Activated T-helper 17 cell treated with anti-CD3 and anti-CD28 coated beads, Interleukin-2, amount 50 U/mL, for 72 hours (primary cell): ENCODE measurements at places on chromosomes 2 and 18. TPM values are rescaled to one million over a fixed set of nuclear protein-coding genes. Genes with fewer than 3 reads are reported as not detected.

Gene CSRNP3
- total RNA-seq: not detected

DNA sequence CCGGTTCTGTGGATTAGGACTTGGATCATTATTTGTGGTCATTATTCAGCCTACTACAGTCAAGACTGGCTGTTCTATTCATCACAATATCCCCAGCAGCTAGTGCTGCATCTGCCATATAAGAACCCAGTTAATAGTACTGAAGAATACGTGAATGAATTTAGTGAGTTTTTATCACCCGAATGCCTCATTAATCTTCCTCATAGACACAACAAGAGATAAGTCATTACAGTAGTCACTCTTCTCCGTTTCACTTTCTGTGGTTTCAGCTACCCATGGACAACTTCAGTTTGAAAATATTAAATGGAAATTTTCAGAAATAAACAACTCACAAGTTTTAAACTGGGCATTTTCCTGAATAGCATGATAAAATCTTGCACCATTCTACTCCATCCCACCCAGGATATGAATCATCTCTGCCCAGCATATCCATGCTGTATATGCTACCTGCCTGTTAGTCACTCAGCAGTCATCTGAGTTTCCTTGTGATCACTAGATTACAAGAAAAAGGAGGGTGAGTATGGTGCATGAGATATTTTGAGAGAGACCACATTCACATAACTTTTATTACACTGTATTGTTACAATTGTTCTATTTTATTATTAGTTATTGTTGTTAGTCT, 363.7 kb upstream of the CHAC2 start:
- peak; percentile 96 for ATAC-seq

GRCh38 chr2:167599219-167599618, 648.2 kb downstream of the STK39 start:
- no peak for ATAC-seq

Gene RAB17
- total RNA-seq: 2.5 TPM

Gene LRP1B
- total RNA-seq: not detected

Gene PKDCC
- total RNA-seq: not detected

- no peak for ATAC-seq
Observed at GRCh38 chr18:59393381-59393780, 34.3 kb upstream of the LMAN1 start.

- ATAC-seq: no peak
Observed at GRCh38 chr18:32086881-32087280, 4.8 kb upstream of the RNF138 start.

- peak; percentile 42 for ATAC-seq
Observed at GRCh38 chr2:75403991-75404428, 156.7 kb downstream of the EVA1A start.

- no peak for ATAC-seq
Observed at GRCh38 chr2:23565814-23566213, 180.8 kb downstream of the KLHL29 start.

DNA sequence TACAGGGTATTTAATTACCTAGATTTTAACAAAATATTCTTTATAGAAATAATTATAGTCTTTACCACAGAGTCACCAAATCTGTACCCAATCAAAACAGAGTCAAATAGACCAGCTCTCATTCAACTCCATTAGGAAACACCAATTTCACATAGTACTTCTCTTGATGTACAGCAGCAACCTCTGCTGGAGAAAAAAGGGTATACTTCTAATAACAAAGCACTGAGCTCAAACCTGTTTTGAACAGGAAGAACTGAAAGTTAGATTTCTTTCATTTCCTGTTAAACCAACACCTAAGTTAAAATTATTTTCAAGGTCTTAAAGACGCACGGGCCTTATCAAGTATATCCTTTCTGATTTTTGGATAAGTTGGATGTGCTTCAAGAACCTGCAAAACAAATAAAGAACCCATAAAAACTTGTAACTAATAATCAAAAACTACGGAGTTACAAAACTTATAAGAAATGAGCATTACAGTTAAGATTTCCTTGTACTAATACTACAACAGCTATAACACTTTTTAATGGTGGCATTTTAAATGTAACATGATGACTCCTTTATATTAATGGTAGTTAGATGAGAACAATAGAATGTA, 79.0 kb downstream of the TTC21B start:
- peak; percentile 20 for ATAC-seq

Gene DYNAP
- not detected for total RNA-seq

DNA sequence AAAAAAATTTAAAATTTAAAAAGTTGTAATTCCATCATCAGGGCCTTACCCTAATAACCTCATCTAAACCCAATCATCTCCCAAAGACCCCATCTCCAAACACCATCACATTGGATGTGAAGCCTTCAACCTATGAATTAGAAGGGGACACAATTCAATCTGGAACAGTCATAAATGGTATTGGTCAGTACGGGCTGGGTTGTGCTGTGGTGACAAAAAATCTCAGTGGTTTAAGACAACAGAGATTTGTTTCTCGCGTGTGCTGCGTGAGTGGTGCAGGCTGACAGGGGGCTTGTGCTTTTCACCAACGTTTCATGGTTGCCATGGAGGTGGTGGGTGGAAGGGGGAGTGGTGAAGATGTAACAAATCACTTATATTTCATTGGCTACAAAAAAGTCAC, 174.5 kb downstream of the INHBB start:
- ATAC-seq: no peak

GRCh38 chr18:77223221-77223639, 26.4 kb upstream of the GALR1 start:
- ATAC-seq: peak; percentile 95

DNA sequence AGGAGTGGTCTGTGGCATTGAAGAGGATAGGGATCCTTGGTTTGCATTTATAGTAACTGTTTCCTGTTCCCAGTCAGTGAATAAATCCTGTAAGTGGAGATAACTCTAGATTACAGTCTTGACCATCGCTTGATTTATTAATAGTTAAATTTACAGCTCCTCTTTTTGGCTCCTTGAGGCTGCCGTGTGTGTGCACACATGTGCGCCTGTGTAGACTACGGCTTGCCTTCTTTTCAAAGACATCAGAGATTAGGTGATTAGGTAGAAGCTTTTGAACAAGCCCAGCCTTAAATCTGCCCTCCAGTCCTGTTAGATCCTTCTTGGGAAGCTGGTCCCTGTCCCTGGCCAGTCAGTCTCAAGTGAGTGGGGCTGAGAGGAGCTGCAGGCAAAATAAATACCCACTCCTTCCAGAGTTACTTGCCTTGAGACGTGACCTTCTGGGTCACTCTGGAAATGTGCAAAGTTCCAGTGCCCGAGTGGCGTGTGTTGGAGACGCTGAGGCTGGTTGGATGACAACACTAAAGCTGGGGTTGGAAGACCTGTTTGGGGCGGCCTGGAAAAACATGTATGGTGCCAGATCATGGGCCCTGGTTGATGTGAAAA, 32.0 kb downstream of the TCF7L1 start:
- ATAC-seq: no peak

Gene ALLC
- total RNA-seq: not detected

GRCh38 chr2:20687260-20687832, 20.4 kb downstream of the GDF7 start:
- no peak for ATAC-seq

- peak; percentile 70 for ATAC-seq
Observed at GRCh38 chr2:69652206-69652605, 8.7 kb upstream of the AAK1 start.

Gene CCDC195
- not detected for total RNA-seq

GRCh38 chr2:181231151-181231550, 226.0 kb upstream of the ITGA4 start:
- ATAC-seq: peak; percentile 34

- peak; percentile 39 for ATAC-seq
Observed at GRCh38 chr2:172103471-172104272, 972 bp upstream of the DLX2 start.

Gene TLX2
- 0.39 TPM for total RNA-seq

- ATAC-seq: no peak
Observed at GRCh38 chr2:214127571-214127970, 283.3 kb upstream of the VWC2L start.

DNA sequence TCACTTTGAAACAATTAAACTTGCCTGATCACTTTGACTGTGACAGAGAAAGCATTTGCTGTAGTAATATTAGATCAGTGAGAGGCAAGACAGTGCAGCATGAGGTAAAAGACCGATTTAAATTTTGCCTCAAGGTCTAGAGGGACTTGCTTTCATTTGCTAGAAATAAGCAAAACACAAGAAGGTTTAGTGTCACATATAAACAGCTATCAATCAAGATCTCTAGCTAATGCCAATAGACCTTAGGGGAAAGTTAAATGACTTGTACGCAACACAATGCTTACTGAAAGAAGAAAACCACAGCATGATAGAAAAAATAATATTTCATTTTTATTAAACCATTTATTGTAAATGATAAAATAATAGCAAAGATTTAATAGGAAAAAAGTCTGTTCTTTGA, 113.5 kb downstream of the DSC3 start:
- no peak for ATAC-seq

DNA sequence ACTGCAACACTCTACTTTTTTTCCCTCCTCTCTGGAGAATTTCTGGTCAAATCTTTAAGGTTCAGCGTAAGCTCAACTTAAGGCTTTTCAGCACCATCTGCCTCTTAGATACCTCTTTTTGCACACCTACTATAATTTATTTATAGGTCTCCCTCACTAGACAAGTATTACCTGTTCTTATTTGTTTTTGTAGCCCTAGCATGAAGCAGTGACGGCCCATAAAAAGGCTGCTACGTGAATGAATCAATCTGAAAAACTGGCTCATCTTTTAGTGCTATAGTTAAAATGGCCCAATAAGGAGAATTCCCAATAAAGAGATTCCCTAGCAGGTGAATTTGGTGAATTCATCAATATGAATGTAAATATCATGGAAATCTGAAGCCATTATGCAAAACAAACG, 6.5 kb downstream of the RNF149 start:
- ATAC-seq: no peak

DNA sequence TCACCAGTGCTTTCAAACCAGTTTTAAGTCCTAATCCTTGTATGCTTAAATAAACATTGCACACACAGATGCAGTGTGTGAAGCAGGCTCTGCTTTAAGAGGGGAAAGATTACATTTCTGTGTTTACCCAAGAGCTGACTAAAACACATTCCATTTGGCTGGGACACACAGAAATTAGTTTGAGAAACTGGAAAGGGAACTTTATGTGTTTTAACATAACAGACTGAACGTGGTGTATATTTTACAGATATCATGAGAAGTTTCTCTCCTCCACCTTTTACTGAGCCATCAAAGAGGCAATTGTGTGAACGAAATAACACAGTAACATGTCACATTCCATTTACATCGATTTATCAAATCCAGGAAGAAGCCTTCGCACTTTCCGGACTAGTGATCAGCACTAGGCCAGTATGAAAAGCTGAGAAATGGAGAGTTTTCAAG, 121.8 kb downstream of the MAIP1 start:
- no peak for ATAC-seq

DNA sequence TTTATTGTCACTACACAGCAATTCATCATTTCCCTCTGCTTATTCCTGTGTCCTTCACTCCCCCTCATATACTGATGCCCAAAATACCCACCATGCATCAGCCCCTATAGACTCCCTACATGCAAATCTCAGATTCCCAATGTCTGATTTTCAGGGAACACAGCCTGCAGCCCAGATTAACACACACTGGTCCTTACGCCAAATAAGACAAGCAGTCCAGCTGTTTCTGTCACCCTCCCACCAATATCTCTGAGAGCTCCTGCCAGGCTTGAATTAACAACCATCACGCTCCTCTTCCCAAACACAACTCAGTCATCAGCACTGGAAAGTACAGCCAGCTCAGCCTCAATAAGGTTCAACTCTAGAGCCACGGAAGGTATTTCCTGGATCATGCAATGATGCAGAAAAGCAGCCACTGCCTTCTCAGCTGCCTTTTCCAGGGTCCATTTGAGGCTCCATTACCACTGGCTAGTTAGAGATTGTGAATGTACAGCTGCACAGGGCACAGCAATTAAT, 39.0 kb upstream of the SLC35F5 start:
- no peak for ATAC-seq

Gene DAW1
- total RNA-seq: 0.24 TPM

DNA sequence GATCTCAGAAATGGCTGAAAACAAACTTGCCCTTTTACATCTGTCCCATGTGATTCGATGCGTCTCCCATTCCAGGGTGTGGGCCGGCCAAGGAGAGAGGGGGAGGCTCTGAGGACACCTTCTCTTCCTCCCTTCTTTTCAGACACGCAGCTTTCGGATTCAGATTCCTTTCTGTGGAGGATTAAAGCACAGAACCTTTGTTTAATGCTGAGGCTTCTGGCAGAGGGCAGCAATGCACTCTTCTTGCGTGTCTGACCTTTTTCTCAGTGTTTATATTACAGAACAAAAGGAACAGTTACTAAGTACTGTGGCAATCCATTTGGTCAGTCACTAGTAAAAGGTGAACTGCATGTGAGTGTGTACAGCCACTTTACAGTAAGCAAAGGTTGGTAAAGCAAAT, 268.9 kb upstream of the CCDC68 start:
- ATAC-seq: no peak

DNA sequence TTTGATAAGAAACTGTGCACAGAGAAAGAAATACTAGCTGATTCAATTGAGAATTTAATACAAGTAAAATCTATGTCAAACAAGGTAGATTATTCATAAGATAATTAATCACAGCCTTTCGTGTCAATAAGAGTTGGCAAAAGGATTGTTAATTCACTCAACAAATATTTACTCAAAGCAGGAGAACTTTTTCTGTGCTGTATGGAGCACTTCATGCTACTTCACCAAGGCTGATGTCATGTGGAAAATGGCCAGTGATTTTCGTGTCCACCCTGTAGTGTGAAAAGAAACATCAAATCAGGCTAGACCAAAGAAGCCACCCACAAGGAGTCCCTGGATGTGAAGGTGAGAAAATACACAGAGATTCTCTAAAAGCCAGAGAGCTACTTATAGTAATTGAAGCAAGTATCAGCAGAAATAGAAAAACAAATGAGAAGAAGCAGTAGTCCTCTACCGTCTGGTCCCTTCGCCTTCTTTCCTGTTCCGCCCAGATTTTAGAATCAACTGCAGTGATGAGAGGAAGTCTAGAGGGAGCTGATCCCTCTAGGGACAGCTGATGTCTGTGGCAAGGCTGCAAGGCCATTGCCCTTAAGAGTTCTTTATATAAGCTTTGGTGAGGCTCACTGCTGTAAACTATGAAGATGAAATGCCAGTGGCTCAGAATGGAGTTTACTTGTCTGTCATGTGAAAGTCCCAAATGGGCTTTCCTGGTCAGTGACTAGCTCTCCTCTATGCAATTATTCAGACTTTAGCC, 201.3 kb upstream of the APCDD1 start:
- no peak for ATAC-seq
